ENCODE measurements at places on chromosomes 6 and 20. TPM values are rescaled to one million over a fixed set of nuclear protein-coding genes. Genes with fewer than 3 reads are reported as not detected.

DNA sequence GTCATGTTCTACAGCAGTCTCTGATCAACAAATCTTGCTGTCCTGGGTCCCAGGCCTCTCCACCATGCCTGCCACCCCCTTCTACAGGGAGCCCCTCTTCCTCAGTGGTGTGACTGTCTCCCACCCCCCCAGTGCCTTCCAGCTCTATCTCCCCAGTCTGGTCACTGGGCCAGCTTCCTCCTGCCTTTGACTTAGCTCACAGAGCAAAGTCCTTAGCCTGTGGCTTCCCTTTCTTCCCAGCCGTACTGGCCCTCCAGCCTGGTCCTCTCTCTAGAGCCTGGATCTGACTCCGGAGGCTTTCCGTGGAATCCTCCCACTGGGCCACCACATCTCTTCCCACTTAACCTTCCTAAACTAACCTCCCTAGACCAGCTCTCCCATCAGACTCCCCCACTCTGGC is 17.0 kb downstream of the MAPK13 start:
- H3K27ac ChIP-seq: no peak overlapping the region
- H3K4me3 ChIP-seq: no peak overlapping the region
- peaks cover 14% of the 10 kb centered on the region for H3K4me1 ChIP-seq
- no peaks in the 10 kb centered on the region for H3K27me3 ChIP-seq

DNA sequence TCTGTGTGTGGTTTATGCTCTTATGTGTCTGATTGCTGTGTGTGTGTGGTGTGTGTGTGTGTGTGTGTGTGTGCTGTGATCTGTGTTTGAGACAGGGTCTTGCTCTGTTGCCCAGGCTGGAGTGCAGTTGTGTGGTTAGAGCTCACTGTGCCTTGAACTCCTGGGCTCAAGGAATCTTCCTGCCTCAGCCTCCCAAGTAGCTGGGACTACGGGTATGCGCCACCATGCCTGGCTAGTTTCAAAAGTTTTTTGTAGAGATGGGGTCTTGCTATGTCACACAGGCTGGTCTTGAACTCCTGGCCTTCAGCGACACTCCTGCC is 3.4 kb upstream of the ZNF512B start:
- peaks cover 4% of the 10 kb centered on the region for H3K27me3 ChIP-seq
- peaks cover 11% of the 10 kb centered on the region for H3K36me3 ChIP-seq
- peaks cover 16% of the 10 kb centered on the region for H3K4me1 ChIP-seq
- no peak for DNase-seq
- H3K27ac ChIP-seq: no peak overlapping the region

- no peaks in the 10 kb centered on the region for H3K27me3 ChIP-seq
- no peak overlapping the region for H3K27ac ChIP-seq
- H3K36me3 ChIP-seq: no peaks in the 10 kb centered on the region
These were observed 304.6 kb downstream of the CDH4 start for GRCh38 chr20:61556673-61557072.

DEFB124 gene
- not detected for total RNA-seq

AIF1 gene
- total RNA-seq: 7.6 TPM

DNA sequence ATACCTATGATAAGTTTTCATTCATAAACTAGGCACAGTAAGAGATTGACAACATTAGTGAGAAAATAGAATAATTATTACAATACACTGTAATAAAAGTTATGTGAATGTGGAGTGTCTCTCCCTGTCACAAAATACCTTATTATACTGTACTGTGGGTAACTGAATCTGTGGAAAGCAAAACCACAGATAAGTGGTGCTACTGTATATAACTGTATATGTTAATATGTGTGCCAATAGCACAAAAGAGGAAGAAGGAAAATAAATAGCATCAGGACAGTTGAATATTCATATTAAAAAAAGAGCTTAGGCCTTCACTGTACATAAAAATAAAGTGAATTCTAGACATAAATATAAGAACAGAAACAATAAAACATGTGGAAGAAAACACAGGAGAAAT is 243.5 kb downstream of the CDKAL1 start:
- H3K27ac ChIP-seq: no peak overlapping the region
- no peaks in the 10 kb centered on the region for H3K4me1 ChIP-seq
- H3K4me3 ChIP-seq: no peak overlapping the region
- no peak for DNase-seq
- H3K27me3 ChIP-seq: no peaks in the 10 kb centered on the region
